A549 treated with ZK216348 at 1 μM for 4 hours (cell line): ENCODE measurements at places on chromosomes 16 and 17. TPM values are rescaled to one million over a fixed set of nuclear protein-coding genes. Genes with fewer than 3 reads are reported as not detected.

Gene TMEM100
- not detected in 5 replicates for total RNA-seq

Gene FHOD1
- total RNA-seq = 34.5 to 67.0 TPM (median 52.3 TPM) in 5 replicates

Gene TRIM72
- total RNA-seq = 0.06 to 0.12 TPM (median 0.09 TPM) in 3 of 5 replicates, not detected in the others

Gene PRSS33
- not detected in 5 replicates for total RNA-seq

Gene HCRT
- 0.55 TPM in 1 of 5 replicates, not detected in the others for total RNA-seq

Gene DNAH17
- total RNA-seq = 0.98 to 1.4 TPM (median 1.1 TPM) in 5 replicates

Gene EPN3
- 0.16 to 0.28 TPM (median 0.20 TPM) in 4 of 5 replicates, not detected in the other for total RNA-seq

Gene SPATA32
- 0.11 to 0.41 TPM (median 0.19 TPM) in 5 replicates for total RNA-seq

Gene ADAM11
- total RNA-seq = 1.3 to 2.7 TPM (median 2.0 TPM) in 5 replicates

Gene CAPNS2
- total RNA-seq = not detected in 5 replicates

Gene NACA2
- not detected in 5 replicates for total RNA-seq

Gene UBB
- 2,012 to 2,370 TPM (median 2,162 TPM) in 5 replicates for total RNA-seq

Gene TAC4
- not detected in 5 replicates for total RNA-seq

Gene HBQ1
- total RNA-seq = 4.3 to 9.0 TPM (median 7.2 TPM) in 5 replicates

Gene UNC119
- 21.0 to 36.1 TPM (median 33.5 TPM) in 5 replicates for total RNA-seq

Gene MYH13
- not detected in 5 replicates for total RNA-seq

Gene TANC2
- total RNA-seq = 20.8 to 50.8 TPM (median 36.9 TPM) in 5 replicates

Gene SDK2
- 0.62 to 1.3 TPM (median 0.86 TPM) in 5 replicates for total RNA-seq

Gene SCARF1
- total RNA-seq = 0.25 to 0.39 TPM (median 0.33 TPM) in 5 replicates

Gene SLFN5
- 2.2 to 3.7 TPM (median 2.8 TPM) in 5 replicates for total RNA-seq

Gene ADAMTS18
- total RNA-seq = 0.07 TPM in 1 of 5 replicates, not detected in the others

Gene HYDIN
- total RNA-seq = 0.23 to 0.79 TPM (median 0.29 TPM) in 5 replicates

Gene NEUROD2
- total RNA-seq = 0.18 TPM in 1 of 5 replicates, not detected in the others

Gene FNDC8
- total RNA-seq = 0.11 TPM in 1 of 5 replicates, not detected in the others

Gene CD68
- 23.3 to 40.6 TPM (median 33.0 TPM) in 5 replicates for total RNA-seq

Gene DECR2
- 18.5 to 31.1 TPM (median 25.8 TPM) in 5 replicates for total RNA-seq

Gene TLK2
- 27.6 to 42.7 TPM (median 30.3 TPM) in 5 replicates for total RNA-seq

Gene CIITA
- 0.08 to 0.16 TPM (median 0.16 TPM) in 3 of 5 replicates, not detected in the others for total RNA-seq

Gene USP43
- 3.7 to 5.0 TPM (median 4.0 TPM) in 5 replicates for total RNA-seq

Gene CD79B
- total RNA-seq = 0.20 to 0.70 TPM in 2 of 5 replicates, not detected in the others

Gene C17orf100
- total RNA-seq = 1.6 to 3.1 TPM (median 2.9 TPM) in 5 replicates
